Activated CD8-positive, alpha-beta memory T cell treated with anti-CD3 and anti-CD28 coated beads, Interleukin-2, amount 50 U/mL, for 4 hours (primary cell): ENCODE measurements at places on chromosomes 3 and 15.
A peak's percentile ranks its signal among the peaks of the same experiment; 100 is the strongest.

DNA sequence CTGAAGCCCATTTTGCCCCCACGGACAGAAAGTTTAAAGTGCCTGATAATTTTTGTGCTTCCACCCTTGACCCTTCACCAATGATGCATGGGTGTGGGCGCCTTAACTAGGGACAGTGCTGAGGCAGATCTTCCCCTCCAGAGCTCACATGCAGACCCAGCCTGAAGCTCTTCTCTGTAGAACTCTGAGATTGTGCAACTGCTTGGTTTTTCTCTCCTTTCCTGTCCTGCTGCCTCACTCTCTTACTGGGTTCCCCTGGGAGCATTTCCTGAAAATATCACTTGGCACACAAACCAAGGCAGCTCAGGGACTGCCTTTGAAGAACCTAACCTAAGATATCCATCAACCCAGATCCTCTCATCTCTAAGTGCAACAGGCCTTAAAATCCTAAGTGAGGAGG lies 220.3 kb upstream of the STT3B start:
- no peak for DNase-seq

- no peak for DNase-seq
Measured at GRCh38 chr3:69890084-69890483, 109.4 kb upstream of the SAMMSON start.

- DNase-seq, result no peak
Measured at GRCh38 chr15:38972831-38973230, 408.2 kb upstream of the RASGRP1 start.

- no peak for DNase-seq
Measured at GRCh38 chr3:18712713-18713576, 287.8 kb upstream of the SATB1 start.

DNA sequence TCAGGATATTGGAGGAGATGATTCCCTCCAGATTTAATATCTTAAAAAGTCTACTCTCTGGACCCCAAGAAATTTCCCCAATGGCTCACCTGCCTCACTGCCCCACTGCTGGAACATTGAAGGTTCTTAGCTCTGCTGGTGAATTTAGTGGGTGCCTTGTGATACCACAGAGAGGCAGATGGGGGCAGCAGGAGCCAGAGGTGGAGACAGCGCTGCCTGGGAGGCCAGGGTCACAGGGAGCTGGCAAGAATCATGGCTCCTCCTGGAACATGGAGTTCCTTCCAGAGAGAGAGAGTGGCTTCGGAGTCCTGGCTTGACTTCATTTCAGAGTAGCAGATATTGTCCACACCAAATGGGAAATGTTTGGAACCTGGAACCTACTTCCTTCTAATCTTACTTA lies 263.5 kb upstream of the CFAP20DC start:
- peak; percentile 26 for DNase-seq

DNA sequence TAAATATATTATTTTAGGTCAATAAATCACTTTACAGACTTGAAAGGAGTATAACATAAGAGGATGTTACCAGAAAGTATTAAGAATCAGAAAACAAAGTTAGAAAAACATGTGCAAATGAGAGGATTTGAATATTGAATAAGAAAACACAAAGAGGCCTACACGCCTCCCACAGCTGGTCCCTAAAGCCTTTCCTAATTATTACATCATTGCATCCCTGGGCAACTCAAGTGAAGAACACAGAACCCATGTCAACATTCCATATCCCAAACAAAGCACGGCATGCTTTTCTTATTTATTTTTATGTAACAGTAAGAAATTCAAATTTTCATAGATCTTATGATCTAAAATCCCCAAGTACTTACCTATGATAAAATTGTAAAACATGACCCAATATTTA lies 61.2 kb downstream of the HERC1 start:
- DNase-seq, result no peak

- DNase-seq, result no peak
Measured at GRCh38 chr15:47429376-47429775, 287.9 kb upstream of the SEMA6D start.

- DNase-seq, result no peak
Measured at GRCh38 chr15:52078197-52078875, 34.2 kb downstream of the BCL2L10 start.

DNA sequence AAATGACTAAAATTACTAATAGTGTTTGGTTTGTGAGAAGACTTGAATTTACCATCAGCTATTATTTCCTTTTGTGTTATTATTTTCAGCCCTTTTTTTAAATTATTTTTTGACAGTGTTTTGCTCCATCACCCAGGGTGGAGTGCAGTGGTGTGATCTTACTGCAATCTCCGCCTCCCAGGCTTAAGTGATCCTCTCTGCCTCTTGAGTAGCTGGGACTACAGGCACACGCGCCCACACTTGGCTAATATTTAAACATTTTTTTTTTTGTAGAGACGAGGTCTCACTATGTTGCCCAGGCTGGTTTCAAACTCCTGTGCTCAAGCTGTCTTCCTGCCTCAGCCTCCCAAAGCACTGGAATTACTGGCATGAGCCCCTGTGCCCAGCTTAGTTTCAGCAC lies 31.7 kb upstream of the UTS2B start:
- no peak for DNase-seq

GRCh38 chr3:108241721-108242120 lies 19.5 kb upstream of the IFT57 start:
- DNase-seq, result no peak

- no peak for DNase-seq
Measured at GRCh38 chr15:83889995-83890394, 236.1 kb downstream of the ADAMTSL3 start.

DNA sequence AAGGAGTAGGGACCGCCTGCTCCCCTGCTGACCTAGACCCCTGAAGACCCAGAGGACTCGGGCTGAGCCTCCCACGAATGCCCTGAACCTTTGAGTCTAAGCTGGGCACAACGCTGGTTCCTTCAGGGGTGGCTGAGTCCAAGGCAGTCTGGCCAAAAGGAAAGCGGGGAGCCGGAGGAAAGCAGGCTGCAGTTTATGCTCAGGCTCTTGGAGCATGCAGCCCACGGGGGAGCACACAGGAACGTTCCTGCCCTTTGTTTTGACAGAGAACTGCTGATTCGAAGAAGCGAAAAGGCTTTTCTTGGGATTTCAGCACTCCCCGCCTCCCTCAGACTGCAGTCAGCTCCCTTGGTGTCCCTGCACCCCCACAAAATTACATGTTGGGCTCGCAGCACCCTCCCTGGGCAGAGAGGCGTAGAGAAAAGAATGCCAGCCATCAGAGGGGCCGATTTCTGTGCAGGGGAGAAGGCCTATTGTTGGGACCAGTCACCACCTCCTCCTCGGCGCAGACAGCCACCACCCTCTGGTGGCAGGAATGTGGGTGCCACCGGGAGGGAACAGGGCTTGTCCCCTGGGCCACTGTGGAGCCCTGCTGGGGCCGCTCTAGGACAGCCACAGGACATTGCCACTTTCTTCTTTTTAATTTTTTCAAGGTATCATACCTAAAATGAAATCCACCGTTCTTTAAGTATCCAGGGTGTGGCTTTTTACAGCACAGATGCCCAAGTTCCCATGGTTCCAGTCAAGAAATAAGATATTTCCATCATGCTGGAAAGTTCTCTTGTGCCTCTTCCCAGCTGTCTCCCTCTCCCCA lies 72.2 kb downstream of the SMAD6 start:
- DNase-seq, result peak; percentile 35

- no peak for DNase-seq
Measured at GRCh38 chr3:13561967-13562366, 13.0 kb downstream of the FBLN2 start.

- DNase-seq, result no peak
Measured at GRCh38 chr3:61648481-61648880, 87.1 kb downstream of the PTPRG start.

- DNase-seq, result no peak
Measured at GRCh38 chr3:116192464-116192863, 252.8 kb downstream of the LSAMP start.

DNA sequence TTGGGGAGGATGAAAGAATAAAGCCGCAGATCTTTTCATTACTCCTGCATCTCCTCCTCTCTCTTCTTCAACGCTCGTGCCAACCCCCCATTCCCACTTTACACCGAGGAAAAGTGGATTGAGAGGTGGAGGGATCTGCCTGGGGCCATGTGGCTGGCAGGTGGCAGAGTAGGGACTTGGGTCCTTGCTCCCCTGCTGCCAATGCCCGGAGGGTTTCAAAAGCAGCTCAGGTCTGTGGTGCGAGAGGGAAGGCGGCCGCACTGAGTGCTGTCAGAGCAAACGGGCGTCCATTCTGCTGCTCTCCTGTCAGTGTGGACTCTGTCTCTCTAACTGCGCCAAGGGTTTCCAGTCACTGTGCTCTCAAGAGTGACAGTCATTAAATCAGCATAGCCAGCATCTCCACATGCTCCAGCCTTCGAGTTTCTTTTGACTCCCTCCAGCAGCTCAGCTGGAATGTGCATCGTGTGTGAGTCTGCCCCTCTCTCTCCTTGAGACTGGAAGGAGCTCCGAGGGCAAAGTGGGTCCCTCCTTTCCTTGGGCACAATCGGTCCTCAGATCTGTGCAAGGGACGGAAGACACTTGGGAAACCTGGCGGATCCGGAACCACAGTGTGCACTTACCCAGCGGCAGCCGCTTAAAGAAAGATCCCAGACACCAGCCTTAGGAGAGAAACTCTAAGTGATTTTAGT lies 68.6 kb downstream of the VGLL4 start:
- no peak for DNase-seq

DNA sequence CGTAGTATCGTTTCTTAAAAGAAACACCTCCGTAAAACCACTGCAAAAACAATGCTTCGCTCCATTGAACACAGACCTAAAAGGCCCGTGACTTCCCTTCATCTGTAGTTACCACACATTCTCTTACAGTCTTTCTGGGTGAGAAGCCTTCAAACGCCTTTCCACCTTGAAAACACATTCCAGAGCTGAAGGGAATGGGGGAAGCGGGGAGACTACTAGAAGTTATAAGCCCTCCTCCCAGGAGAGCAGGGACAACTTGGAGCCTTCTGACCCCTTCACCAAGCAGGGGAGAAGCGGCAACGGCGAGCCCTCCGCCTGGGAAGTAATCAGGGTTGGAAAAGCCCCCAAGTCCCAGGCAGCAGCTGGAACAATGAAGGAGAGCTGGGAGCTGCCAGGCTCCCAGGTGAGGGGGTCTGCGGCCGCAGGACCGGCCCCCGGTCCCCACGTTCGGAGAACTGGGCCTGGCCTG lies 461 bp downstream of the SECISBP2L start:
- DNase-seq, result no peak

- DNase-seq, result no peak
Measured at GRCh38 chr15:26197719-26198118, 334.6 kb upstream of the ATP10A start.

GRCh38 chr15:35958021-35958420 lies 412.1 kb upstream of the DPH6 start:
- no peak for DNase-seq

GRCh38 chr3:188807006-188807405 lies 364.8 kb upstream of the TPRG1 start:
- DNase-seq, result no peak

DNA sequence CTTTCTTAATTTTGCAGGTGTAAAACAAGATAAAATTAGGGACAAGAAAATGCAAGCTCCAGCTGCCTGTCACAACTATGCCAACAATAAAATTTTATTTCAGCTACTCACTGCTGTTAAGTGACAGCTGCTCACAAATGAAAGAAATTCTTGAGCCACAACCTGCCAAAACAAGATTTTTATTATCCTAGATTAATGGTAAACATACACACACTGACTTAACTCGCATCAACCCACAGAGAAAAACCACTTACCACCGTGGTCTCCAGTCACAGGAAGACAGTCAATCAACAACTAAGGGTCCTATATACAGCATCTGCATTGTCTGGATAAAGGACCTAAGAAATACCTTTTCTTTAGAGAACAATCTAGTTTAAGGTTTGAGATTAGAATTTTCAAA lies 31.3 kb downstream of the EFL1 start:
- DNase-seq, result no peak

DNA sequence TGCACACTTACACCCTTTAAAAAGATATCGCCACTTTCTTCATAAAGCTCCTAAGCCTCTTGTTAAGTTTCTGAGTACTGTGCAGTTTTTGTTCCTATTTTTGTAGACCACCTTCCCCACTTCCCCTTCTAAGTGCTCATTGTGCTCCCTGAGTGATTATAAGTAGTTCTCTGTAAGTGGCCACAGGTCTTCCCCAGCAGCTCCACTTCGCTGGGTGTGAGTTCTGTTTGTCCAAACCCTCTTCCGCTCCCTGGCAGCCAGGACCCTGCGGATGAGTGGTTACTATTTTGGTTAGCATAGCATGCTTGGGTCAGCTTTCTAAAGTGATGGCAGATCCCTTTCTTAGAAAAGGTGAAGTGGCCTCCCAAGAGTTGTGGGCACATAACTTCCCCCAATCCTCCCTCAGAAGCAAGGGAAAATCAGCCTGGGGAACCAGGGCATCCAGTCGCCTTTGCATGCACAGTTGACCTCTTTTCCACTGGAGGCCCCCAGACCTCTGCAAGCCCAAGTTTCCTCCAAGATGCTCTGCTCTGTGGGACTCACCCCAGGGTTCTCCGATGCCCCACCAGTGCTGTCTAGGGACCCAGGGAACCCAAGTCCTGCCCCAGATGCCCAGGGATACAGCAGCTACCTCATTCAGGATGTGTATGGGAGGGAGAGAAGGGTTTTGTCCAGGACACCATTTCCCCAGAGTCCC lies 69.6 kb downstream of the ATP10A start:
- no peak for DNase-seq

DNA sequence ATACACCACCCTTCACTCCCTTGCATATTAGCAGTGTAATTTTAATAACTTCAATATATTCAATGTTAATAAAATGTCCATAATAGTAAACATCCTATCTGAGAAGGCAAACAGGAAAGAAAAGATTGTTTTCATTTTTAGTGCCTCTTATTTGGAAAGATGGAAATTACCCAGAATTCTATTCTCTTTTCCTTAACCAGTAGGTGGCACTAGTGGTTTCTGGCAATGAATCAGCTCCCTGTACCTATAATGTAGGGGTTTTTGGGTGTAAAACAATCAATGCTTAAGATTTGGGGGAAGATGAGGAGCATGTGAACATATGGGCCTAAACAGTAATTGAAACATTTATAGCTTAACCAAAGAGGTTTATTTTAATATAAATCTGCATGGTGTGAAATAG lies 5.7 kb upstream of the SEMA6D start:
- DNase-seq, result no peak

GRCh38 chr15:87212041-87212440 lies 1044.5 kb downstream of the NTRK3 start:
- no peak for DNase-seq

GRCh38 chr3:179272385-179272784 lies 21.5 kb upstream of the KCNMB3 start:
- no peak for DNase-seq
